ENCODE measurements at places on chromosomes 5 and 9.

- no peak for DNase-seq
Observed at GRCh38 chr5:78612227-78613150, 36.1 kb downstream of the LHFPL2 start.

DNA sequence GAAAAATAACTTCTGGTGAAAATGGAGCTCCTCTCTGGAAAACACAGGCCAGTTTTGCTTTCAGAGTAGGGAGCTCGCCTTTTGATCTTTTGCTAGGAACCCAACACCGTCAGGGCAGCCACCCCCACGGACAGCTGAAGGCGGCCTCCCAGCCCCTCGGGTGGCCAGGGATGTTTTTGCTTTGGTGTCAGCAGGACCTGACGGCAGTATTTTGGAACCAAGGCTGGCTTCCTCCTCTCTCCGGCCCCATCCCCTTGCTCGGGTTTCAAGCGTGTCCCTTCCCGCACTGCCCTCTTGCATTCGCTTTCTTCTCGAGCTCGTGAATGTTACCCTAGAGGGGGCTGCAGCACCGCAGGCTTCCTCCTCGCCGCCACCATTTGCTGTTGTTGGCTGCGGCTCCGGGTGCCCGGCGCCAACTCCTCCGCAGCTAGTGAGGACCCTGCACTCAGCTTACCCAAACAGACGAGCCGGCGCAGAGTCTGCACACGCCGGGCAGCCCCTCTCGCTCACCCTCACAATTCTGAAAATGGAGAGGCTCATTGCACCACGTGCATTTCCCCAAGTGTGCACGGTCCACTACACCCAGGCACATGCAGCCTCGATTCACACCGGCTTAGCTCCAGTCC lies 35.5 kb upstream of the ADAMTSL1 start:
- DNase-seq, result no peak

DNA sequence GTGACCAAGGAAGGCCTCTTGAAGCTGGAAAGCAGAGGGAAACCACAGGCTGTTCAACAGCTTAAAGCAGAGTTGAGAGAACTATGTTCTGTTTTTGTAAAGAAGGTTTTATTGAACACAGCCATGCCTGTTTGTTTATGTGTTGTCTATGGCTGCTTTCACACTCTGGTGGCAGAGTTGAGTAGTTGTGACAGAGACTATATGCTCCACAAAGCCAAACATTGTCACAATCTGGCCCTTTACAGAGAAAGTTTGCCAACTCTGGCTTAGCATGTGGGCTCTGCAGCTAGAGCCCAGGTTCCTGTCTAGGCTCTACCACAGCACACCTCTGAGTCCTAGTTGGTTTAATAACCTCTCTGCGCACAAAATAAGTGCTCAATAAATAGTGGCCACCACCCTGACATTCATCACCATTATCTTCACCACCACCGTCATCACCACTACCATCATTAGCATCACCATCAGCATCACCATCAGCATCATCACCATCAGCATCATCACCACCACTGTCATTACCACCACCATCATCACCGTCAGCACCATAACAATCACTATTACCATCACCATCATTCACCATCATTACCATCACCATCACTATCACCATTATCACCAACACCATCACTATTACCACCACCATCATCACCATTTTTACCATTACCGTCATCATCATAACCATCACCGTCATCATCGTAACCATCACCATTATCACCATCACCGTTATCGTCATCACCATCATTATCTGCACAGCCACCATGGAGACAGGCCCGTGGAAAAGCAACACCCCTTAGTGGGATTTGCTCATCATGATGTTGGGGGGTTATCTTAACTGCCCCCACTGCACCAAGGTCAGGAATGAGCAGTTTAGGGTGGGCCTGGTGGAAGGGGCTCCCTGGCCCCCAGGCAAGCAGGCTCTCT lies 18.3 kb downstream of the AKNA start:
- peak; percentile 50 for DNase-seq

GRCh38 chr9:119091074-119091473 lies 278.2 kb downstream of the BRINP1 start:
- no peak for DNase-seq

- DNase-seq, result no peak
Observed at GRCh38 chr5:107674655-107675054, 3.9 kb upstream of the EFNA5 start.

- DNase-seq, result no peak
Observed at GRCh38 chr9:21634951-21635350, 152.8 kb upstream of the IFNE start.

DNA sequence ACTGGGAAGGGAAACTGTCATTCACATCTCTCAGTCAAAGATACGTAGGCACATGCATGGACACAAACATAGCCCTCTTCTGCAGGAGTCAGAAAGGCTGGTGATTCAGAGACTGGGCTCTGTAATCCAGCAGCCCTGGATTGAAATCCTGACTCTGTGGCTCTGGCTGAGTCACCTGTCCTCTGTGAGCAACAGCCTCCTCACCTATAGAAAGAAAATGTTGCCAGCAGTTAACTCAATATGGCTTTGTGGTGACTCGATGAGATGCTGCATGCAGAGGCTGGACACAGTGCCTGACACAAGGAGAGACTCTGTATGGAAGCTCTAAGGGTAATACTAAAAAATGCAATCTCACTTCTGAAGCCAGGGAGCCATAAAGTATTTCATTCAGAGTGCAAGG lies 23.9 kb upstream of the CDKN2AIPNL start:
- DNase-seq, result no peak

DNA sequence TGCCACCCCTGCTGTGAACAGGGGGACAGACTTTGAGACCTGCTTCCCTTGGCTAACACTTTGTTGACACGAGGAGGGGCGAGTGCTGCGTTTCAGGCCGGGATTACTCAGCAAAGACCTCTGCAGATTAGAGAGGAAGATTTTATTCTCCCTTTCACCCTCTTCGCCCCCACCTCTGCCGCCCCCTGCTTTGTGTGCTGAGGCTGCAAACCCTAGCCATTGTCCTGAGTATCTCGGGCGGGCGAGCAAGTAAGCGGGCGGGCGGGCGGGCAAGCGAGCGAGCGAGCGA lies 6.0 kb downstream of the ISL1 start:
- no peak for DNase-seq

GRCh38 chr5:117261948-117262571 lies 687.4 kb upstream of the SEMA6A start:
- DNase-seq, result no peak

DNA sequence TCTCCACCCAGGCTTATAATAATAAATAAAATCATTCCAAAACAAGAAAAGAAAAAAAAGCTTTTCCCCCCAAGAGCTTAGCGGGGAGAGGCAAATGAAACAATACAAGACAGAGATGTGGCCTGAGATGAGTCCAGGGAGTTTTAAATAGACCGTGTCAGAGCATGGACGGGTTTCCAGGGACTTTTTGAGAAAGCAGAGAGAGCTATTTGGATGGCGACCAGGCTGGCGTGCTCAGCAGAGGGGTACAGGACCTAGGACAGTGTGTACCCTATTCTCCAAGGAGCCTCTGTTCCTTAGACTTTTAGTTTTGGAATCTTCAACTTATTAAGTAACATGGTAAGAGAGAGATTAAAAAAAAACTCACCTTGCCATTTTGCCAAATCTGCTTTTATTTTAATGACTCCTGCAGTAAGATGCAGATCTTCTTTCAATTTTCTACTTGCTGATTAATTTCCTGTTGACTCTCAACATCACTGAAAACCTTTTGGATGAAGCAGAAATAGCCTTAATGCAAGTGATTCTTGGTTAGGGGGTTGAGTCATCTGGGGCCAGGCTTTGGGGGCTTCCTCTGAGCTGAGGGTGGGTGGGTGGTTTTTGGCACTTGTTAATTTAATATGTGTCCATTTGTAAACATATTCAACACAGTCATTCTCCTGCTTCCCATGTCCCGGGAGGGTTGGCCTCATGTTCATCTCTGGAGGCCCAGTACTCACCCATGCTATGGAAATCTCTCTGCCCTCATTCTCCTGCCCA lies 49.6 kb upstream of the OSMR start:
- DNase-seq, result no peak

- peak; percentile 36 for DNase-seq
Observed at GRCh38 chr5:43389679-43390329, 22.4 kb downstream of the CCL28 start.

GRCh38 chr5:82656341-82656761 lies 378.2 kb upstream of the RPS23 start:
- DNase-seq, result no peak

DNA sequence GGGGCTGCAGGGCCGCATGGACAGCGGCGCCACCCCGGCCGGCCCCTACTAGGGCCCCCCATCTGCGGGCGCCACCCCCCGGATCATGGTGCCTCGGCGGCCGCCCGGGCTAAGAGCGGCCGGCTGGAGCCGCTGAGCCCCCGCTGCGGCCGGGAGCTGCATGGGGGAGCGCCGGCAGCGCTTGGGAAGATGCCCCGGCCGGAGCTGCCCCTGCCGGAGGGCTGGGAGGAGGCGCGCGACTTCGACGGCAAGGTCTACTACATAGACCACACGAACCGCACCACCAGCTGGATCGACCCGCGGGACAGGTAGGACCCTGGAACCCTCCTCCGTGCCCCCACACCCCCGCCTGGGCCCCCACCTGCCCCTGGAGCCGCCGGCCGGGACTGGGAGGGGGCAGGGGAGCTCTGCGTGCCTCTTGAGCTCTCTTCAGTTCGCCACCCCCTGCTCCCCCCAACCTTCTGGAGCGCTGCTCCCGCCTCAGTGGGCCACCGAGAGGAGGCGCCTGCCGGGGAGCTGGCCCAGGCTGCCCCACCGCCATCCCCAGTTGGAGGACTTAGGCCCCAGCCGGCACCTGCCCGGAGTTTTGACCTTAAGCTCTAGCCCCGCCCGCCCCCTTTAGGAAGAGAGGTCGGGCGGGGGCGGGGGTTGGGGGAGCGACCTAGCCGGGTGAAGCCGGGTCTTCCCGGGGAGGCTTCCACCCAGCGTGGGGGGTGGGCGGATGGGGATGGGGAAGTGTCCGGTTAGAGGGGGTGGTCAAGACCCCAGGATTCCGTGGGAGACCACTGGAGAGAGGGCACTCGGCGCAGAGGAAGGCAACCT lies 730 bp downstream of the WWC1 start:
- no peak for DNase-seq

DNA sequence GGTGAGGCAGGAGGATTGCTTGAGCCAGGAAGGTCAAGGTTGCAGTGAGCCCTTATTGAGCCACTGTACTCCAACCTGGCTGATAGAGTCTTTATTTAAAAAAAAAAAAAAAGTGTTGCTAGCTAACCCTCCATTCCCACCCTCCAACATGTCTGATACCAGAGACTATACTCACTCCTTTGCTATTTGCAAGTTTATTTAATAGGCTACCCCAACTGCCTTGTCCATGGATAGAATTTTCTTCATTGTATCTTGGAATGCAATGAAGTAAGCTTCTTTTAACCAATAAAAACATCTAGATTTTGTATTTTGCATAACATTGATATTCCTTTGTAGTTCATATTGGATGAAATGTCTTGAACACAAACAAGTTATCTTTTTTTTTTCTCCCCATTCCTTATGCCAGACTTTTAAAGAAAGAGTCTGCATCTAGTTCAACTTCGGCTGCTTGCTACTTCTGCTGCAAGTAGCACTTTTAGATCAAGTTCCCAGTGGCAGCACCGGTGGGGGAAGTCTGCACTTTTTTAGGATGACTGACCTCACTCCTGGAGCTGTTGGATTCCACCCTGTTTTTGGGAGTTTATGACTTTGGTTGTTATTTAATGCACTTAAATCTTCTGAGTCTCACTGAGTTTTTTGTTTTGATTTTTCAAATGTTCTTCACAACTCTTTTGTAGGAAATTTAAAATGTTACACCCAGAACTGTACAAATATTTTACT lies 112.5 kb downstream of the UHRF2 start:
- DNase-seq, result no peak

GRCh38 chr5:54619731-54620130 lies 102.2 kb downstream of the SNX18 start:
- no peak for DNase-seq

GRCh38 chr9:116405321-116405720 lies 251.7 kb downstream of the PAPPA start:
- DNase-seq, result no peak

DNA sequence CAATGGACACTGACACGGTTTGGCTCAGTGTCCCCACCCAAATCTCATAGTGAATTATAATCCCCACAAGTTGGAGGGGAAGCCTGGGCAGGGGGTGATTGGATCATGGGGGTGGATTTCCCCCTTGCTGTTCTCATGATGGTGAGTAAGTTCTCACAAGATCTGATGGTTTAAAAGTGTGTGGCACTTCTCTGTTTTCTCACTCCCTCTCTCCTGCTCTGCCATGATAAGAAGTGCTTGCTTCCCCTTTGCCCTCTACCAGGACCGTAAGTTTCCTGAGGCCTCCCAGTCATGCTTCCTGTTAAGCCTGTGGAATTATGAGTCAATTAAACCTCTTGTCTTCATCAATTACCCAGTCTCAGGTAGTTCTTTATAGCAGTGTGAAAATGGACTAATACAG lies 115.8 kb upstream of the KIF2A start:
- DNase-seq, result no peak

DNA sequence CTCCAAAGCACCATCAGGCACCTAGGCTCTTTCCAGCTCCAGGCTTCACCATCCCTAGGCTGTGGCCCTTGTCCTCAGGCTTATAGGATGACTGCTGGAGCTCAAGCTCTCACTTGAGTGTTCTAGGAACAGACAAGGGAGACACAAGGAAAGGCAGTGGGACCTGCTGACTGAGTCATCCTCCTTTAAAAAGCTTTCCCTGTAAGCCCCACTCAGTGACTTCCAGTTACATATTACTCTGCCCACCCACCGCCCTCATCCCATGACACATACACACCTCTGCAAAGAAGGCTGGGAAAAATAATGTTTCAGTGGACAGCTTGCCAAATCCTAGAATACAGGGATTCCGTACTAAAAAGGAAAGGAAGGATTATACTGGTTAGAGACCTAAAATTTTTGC lies 154.2 kb upstream of the ZNF366 start:
- DNase-seq, result no peak

DNA sequence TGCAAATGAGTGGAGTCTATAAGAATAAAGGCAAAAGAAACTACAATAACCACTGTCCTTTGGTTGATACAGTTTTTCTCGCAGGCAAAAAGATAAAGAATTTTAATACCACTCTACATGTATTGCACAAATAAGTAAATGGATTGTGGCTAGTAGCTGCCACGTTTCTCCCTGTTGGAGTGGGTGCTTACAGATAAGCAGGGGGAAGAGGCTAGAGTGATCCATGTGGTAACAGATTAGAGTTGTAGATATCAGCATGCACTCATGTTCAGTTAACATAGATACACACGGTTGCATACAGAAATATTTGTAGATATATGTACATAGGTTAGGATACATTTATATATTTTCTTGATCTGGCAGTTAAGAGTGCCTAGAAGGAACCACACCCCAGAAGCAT lies 179.5 kb downstream of the ARHGEF28 start:
- DNase-seq, result no peak

- DNase-seq, result no peak
Observed at GRCh38 chr5:101045689-101046088, 142.6 kb upstream of the ST8SIA4 start.

DNA sequence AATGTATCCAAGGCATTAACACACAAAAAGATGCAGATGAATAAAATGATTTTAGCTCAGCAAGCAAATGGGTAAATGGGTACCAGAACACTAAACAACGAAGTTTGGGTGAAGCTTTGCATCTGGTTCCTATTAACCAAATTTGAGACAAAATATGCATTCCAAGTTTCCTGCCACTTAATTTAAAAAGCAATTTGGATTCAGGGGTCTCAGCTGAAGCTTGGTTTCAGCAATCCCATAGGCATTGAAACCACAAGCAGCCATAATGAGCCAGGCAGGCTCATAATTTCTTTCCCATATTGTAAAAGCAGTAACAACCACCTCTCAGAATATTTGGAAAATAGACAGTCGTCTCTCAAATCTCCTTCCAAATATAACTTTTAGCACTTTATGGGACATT lies 138.9 kb downstream of the NXNL2 start:
- DNase-seq, result no peak

All from effector memory CD8-positive, alpha-beta T cell (primary cell).